ENCODE measurements at places on chromosomes 2 and 18. TPM values are rescaled to one million over a fixed set of nuclear protein-coding genes. Genes with fewer than 3 reads are reported as not detected.
A peak's percentile ranks its signal among the peaks of the same experiment; 100 is the strongest.

GRCh38 chr18:9756933-9757470 lies 48.9 kb downstream of the RAB31 start:
- DNase-seq: no peak

GRCh38 chr18:59929621-59930295 lies 30.0 kb downstream of the PMAIP1 start:
- DNase-seq: peak; percentile 43

DNA sequence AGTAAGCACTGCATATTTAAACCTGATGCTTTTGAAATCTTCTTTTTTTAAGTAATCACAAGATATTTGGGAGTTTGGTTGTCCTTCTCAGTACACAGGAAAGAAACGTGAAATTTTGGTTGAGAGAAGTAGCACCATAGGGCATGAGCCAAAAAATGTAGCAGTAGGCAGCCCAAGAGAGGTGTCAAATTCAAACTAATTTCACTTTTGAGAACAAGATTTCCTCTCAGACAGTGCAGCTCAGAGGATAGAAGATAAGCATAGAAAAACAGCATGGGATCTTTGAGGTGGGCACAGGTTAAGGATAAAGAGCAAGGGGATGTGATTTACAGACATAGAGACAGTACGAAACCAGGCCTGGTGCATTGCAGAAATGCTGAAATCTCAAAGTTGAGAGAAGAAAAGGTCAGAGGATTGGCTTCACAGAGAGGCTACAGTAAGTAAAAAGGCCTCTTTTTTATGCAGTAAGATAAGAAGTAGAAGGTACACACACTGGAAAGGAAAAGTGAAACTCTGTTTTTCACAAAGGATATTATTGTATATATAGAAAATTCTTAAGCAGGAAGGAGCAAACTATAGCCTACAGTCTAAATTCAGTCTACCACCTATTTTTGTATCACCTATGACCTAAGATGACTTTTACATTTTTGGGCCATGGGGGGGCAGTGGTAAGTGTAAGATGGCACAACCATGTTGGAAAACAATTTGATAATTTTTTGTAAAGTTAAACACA lies 89.8 kb downstream of the PKP4 start:
- DNase-seq: no peak

GRCh38 chr2:14420851-14421250 lies 211.7 kb upstream of the LRATD1 start:
- peak; percentile 22 for DNase-seq

DNA sequence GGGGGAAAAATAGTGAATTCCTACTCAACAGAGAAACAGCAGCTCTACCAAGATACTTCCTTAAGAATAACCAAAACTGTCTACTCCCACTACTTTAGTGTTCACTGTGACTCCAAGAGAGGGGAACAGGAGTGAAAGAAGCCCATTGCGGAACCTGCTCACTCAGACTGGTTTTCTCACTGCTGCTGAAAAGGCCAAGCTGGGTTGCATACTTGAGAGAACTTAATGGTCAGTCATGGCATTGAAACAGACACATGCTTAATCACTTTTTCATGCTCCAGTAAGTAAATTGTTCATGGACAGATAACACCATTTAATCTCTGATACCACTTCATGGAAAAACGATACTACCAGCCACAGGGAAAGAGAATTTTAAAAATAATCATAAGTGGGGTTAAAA lies 35.7 kb upstream of the SLC8A1 start:
- DNase-seq: no peak

DNA sequence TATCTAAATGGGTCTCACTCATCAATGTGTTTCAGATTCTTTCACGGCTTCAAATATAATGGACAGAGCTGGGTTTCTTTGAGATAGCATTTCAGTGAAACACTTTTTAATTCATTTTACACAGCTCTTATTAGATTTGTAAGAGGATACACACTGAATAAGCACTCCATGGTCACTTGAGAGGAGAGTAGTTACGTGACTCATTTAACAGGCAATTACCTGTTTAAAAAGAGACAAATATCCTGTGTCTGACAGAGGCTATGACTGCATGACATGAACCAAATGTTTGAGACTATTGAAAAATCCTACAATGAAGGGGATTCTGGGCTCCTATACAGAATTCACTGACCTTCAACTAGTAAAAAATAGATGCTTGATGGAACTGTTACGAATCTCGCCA lies 786.9 kb downstream of the EPHA4 start:
- no peak for DNase-seq

Gene ST8SIA5
- total RNA-seq: 1.2 TPM

DNA sequence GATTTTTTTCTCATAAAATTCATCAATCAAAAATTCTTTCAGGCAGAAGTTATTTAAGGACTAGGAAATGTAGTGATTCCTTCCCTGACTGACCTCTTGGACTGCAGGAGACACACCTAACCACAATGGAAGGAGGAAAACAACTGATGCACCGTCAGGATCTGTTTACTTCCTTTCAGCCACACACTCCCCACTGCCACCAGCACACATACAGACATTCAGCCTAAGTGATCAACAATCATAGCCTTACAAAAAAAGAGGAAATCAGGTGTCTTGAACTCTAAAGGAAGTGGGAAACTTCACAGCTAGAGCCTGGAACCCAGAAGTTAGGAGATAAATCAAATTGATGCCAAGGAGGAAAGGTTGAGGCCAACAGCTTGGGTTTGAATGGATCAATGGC lies 213.5 kb upstream of the ACVR2A start:
- no peak for DNase-seq

DNA sequence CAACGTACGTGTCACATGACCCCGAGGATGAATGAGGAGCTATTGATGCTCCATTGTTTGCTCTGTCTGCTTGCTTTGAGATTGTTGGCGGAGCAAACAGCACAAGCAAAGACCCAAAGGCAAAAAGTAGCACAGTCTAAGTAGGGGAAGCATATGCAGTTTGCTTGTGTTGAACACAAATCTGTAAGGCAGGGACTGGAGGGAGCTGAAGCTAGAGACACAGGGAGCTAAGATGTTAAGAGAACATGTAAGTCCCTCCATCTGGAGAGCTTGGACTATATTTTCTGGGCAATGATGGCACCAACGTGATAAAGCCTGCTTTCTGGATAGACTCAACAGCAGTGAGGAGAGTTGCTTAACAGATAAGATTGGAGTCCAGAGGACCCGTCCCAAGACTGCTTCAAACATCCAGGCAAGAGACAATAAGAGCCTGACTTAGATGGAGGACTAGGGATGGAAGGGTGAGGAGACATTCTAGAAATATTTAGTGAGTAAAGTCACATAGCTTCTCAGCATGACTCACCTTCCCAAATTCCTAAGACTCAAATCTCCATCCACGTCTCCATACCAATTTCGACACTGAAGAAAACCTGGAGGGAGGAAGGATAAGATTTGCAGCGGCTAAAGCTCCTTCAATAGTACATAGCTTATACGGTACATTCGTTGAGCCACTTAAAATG lies 88.1 kb upstream of the KLF7 start:
- peak; percentile 92 for DNase-seq

- DNase-seq: no peak
Measured at GRCh38 chr2:239760596-239760995, 264.5 kb downstream of the NDUFA10 start.

DNA sequence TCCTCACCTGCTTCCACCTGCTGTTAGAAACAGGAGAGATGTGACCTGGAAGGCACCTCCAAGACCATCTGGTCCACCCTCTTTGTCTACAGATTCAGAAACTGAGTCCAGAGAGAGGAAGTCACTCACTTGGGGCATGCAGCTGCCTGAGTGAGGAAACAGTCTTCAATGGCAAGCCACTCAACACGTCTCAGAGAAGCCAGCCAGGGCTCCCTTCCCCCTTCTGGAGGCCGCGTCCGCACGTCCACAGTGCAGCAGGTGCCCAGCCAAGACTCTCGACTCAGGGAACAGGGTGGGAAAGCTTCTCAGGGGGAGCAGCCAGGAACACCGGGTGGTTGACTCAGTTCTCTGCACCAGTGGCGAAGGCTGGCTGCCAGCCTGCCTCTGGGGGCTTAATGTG lies 201.7 kb downstream of the BCL11A start:
- DNase-seq: no peak

DNA sequence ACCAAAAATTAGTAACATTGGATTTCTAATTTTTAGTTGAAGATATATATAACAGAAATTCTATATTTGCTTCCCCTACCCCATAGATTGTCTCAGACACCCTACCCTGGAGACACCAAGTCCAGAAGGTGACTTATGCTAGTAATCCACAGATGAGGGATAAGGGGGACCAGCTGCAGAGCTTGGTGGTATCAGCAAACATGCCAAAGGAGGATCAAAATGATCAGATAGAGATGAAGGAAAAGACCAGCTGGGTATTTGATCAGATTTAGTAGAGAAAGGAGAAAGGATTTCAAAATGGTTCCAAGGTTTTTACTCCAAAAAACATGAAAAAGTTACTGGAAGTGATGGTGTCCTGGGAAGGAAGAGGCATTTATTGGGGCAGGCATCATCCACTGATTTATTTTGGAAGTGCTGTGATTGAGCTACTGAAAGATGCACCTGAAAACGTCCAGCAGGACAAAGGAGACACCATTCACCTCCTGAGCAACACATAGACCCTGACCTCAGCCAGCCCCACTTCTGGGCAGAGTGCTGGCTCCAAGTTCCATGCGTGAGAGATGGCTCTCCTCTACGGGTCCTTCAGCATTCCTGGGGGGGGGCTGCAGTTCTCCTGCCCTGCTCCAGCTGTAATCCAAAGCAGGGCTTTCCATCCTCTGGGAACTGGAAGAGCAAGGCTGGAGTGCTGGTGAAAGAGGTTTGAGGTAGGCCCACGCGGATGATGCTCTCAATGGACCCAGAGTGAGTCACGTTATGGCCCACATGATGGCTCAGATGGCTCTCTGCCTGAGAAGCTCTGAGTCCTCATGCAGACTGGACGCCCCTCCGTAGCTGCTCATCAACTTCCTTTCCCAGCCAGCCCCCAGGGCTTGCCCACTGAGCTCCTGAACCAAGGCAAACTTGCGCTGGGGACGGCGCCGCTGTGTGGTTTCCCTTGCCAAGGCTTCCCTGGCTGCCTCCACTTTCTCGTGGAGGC lies 3.7 kb upstream of the LRRFIP1 start:
- no peak for DNase-seq

- no peak for DNase-seq
Measured at GRCh38 chr2:206840999-206841398, 75.6 kb downstream of the FASTKD2 start.

Gene SIGLEC15
- 2.9 TPM for total RNA-seq

DNA sequence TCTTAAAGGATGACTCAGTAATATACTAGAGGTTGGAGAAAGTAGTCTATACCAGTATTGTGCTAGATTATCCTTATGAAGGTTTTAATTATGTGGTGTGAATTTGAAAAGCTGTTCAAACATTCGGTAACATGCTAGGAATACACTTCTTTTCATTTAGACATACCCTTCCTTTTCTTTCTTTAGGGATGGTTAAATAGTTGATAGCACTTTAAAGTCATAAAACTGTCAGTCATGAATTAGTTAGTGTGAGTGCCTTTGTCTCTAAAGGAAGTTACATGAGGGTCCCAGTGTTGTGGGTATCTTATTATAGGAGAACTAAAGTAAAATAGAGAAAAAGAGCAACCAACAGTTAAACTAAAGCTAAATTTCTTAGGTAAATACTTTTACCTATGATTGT lies 149.3 kb downstream of the CSRNP3 start:
- no peak for DNase-seq

- no peak for DNase-seq
Measured at GRCh38 chr2:134079373-134079772, 174.5 kb upstream of the MGAT5 start.

Gene SLC9A4
- total RNA-seq: 0.06 TPM

DNA sequence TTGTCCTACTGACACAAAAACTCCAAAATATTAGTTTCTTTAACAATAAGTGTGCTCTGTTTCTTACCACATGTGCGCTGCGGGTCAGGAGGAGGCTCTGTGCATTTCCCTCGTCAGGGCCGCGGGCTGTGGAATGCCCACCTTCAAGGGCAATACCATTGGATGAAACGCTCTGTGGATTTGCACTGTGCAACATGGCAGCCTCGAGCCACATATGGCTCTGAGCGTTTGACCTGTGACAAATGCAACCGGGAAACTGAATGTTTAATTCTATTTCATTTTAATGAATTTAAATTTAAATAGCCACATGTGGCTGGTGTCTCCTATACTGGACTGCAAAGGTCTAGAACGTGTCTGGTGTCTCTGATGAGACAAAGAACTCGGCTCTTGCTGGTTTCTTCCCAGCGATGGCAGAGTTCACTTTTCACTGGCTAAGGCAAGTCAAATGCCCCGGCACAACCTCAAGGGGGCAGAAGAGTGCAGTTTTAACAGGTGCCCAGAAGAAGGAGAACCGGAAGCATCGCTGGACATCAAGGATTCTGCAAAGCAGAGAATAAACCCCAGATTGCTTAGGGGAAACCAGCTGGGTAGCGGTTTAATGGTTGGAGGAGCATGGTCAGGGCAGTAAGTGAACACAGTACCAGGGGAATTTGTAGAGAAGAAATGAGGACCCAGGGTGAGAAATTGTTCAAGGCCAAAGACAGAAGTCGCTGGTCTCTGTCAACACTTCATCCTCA lies 37.0 kb upstream of the TMEM18 start:
- DNase-seq: peak; percentile 22

DNA sequence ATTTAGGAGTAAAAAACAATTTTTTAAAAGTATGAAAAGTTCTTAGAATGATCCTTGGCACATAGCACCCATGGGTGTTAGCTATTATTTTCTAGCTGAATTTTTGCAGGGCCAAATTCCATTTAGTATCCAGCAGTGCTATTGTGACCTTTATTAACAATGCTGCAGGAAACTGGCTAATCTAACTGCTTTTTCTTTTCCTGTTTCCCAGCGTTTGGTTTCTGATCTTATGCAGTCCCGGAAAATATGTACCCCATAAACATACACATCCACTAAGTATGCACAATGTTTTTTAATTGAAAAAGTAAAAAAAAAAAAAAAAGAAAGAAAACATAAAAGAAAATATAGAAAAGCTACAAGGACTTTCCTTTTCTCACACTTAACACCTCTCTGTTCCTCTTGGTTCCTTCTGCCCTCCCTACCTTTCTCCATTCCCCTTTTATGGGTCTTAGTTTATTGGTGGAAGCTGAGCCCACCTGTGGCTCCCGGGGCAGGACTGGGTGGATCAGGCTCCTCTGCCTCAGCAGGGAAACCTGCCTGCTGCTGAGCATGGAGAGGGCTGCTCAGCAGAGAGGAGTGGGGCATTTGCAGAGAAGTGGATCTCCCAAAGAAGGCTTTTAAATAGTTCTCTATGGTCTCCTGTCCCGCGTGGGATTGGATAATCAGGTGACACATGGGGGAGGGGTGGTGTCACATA lies 9.3 kb upstream of the SLC16A14 start:
- DNase-seq: no peak

DNA sequence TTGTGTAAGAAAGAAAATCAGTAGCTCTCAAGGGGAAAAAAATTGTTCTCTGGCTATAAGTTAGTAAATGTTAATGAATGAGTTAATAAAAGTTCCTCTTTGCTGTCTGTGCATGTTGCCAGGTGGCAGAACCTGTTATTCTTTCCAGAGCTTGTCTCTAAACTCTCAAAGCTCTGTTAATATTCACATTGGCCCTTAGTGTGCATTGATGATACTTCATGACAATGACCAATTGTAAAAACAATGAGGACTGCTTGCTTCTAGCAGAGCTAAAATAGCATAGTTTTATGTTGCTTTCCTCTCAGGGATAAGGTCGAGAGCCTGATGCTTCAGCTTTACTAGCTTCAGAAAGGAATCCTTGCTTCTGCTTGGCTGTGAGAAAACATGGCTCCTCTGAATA lies 91.5 kb downstream of the RAD51AP2 start:
- no peak for DNase-seq

GRCh38 chr2:209380293-209380692 lies 43.6 kb upstream of the MAP2 start:
- DNase-seq: no peak
